ENCODE measurements at places on chromosomes 2 and 18. TPM values are rescaled to one million over a fixed set of nuclear protein-coding genes. Genes with fewer than 3 reads are reported as not detected.

The ITPRID2 gene
- 78.9 TPM for total RNA-seq

The CEP192 gene
- 17.2 TPM for total RNA-seq

The CRACDL gene
- total RNA-seq: 4.1 TPM

The KATNAL2 gene
- total RNA-seq: 4.2 TPM

The RNU2-63P gene
- total RNA-seq: not detected

The REEP1 gene
- 6.6 TPM for total RNA-seq

The SULT1C2 gene
- not detected for total RNA-seq

The SKOR2 gene
- total RNA-seq: not detected

The METTL4 gene
- 5.2 TPM for total RNA-seq

The CABLES1 gene
- 16.2 TPM for total RNA-seq

All from prostate gland (tissue), 2 donors.